Tibial artery (tissue), 4 donors: ENCODE measurements at places on chromosomes 3 and 15.

DNA sequence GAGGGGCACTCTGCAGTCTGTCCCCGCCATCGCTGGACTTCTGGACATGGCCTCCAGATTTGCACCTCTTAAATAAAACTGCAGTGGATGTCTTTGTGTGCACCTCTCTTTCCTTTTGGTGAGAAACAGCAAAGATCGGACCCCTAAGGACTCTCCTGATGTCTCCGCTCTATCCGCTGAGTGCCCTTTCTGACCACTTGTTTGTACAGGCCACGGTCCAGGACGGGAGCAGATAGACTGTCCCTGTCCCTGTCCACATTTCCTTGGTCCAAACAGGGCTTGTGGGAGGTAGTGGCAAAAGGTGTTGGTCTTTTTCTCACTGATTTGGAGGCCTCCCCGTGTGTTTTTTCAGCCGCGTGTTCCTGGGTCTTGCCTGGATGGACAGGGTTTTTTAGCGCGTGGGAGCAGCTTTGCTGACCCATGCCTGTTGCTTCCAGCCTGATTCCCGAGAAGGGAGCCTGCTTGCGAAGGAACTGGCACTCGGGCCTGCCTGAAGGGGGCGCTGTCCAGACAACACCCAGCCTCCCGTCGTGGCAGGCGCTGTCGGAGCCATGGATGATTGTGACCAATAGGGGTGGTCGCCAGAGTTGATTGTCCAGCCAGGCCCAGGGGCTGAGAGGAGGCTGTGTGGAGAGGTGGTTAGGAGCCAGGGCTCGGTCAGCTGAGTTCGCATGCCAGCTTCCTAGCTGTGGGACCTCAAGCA lies 13.2 kb upstream of the STAB1 start:
- DNase-seq: no peak

- DNase-seq: peak; percentile 82
Measured at GRCh38 chr3:9864200-9864927, 15.7 kb downstream of the CIDEC start.

DNA sequence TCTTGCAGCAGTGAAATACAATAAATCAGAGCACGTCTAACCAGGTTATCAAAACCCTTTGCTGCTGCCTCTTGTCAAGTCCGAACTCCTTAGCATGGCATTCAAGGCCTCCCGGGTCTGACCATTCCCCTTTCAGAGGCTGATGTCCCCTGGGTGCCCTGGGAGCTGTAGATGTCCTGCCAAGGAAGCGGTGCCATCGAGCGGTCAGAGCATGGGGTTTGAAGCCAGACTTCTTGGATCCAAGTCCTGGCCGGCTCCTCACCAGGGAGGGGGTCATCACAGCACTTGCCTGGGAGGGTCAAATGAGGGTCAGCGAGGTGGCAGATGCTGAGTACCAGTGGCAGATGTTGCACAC lies 496 bp downstream of the TF start:
- DNase-seq: no peak

DNA sequence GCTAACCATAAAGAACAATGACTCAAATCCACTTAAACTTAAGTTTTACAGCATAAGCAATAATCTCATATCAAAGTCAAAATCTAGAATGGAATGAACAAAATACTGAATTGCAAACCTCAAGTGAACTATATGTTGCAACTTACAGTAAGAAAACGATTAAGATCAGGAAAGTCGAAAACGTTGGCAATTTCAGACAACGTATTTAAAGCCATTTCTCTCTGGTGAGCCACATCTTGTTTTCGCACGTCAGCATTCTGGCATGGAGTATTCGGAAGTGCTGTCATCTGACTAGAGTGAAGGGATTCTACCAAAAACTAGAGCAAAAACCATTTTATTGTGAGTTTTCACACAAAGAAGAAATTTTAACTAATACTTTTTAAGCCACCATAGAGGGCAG lies 28.5 kb downstream of the ATR start:
- no peak for DNase-seq

- no peak for DNase-seq
Measured at GRCh38 chr3:196772897-196773296, 33.2 kb downstream of the PAK2 start.

- DNase-seq: no peak
Measured at GRCh38 chr3:183265834-183266417, 12.9 kb downstream of the B3GNT5 start.

- DNase-seq: no peak
Measured at GRCh38 chr3:127712881-127713771, 40.4 kb downstream of the ABTB1 start.

- DNase-seq: no peak
Measured at GRCh38 chr3:50599115-50599715, 12.4 kb downstream of the CISH start.

- DNase-seq: no peak
Measured at GRCh38 chr3:23114432-23114831, 88.7 kb upstream of the UBE2E2 start.

GRCh38 chr3:186275436-186275835 lies 86.6 kb downstream of the DGKG start:
- DNase-seq: no peak

DNA sequence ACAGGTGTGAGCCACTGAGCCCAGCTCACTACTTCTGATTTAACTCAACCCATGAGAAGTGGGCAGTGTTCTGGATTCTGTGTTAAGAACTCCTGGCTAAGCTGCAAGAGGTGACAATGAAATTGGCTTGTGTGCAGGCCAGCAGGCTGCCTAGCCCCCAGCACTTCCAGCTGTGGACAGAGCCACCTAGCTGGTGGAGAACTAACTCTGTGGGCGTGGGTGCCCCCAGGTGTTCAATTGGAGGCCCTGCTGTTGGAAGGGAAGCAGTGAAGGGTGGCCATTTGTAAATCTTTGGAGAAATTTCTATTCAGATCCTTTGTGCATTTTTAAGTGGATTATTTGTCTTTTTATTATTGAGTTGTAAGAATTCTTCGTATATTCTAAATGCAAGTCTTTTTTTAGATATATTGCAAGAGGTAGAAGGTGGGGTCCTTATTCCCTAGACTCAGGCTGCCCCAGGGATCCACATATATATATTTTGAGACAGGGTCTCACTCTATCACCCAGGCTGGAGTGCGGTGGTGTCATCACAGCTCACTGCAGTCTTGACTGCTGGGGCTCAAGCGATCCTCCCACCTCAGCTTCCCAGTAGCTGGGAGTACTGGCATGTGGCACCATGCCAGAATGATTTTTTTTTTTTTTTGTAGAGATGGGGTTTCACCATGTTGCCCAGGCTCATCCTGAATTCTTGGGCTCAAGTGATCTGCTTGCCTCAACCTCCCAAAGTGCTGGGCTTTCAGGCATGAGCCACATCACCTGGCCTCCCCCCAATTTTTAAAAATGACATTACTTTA lies 7.2 kb upstream of the SCAMP5 start:
- DNase-seq: no peak

DNA sequence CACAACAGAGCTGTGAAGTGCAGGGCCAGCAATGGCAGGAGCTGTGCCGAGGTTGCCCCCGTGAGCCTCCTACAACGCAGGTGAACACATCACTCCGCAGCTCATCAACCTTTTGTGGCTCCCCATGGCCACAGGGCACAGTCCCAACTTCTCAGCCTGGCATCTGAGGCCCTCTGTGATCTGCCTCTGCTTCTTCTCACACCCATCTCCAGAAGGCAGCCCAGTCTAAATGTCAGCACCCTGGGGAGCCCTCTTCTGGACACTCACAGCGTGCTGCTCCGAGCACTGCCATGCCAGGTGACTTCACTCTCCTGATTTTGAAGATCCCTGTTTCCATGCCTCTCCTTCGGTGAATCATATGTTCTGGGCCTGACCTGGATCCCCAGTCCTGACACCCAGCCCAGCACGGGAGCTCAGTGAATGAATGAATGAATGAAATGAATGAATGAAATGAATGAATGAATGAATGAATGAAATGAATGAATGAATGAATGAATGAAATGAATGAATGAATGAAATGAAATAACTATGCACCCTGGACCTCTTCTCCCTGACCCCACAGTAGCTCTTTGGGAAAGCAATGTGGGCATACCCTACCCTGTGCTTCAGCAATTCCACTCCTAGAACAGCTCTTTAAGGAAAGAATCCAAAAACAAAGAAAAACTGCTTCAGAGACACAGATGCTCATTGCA lies 17.9 kb upstream of the SKIC8 start:
- DNase-seq: no peak

DNA sequence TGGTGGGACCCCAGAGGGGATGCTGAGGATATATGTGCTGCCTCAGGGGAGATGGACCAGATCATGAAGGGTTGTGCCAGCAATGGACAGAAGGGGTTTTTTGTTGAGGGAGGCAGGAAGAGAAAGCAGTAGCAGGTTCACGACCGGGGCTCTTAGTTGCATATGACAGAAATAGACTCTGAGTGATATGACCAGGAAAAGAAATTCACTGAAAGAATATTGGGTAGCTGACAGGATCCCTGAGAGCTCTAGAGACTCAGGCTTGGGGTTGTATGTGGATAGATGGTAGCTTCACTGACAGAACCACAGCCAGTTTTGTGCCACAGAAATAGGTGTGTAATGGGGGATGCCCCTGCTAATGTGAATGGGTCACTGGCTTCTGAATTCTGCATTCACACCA lies 241.6 kb downstream of the ZNF621 start:
- DNase-seq: no peak

- no peak for DNase-seq
Measured at GRCh38 chr3:128703561-128703960, 22.4 kb upstream of the RAB7A start.

- peak; percentile 21 for DNase-seq
Measured at GRCh38 chr3:134251731-134252391, 1.2 kb upstream of the RYK start.

DNA sequence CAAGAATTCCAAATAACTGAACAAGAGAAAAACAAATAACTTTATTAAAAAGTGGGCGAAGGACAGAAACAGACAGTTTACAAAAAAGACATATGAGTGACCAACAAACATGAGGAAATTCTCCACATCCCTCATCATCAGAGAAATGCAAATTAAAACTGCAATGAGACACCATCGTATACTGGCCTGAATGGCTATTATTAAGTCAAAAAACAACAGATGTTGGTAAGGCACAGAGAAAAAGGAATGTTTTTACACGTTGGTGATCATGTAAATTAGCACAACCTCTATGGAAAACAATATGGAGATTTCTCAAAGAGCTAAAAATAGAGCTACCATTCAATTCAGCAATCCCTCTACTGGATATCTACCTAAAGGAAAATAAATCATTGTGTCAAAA lies 1260.4 kb upstream of the ALCAM start:
- no peak for DNase-seq

- no peak for DNase-seq
Measured at GRCh38 chr15:63226155-63226883, 36.9 kb downstream of the RAB8B start.

- no peak for DNase-seq
Measured at GRCh38 chr3:185699927-185700326, 113.8 kb downstream of the SENP2 start.

- no peak for DNase-seq
Measured at GRCh38 chr3:13972679-13973379, 93.0 kb upstream of the WNT7A start.

DNA sequence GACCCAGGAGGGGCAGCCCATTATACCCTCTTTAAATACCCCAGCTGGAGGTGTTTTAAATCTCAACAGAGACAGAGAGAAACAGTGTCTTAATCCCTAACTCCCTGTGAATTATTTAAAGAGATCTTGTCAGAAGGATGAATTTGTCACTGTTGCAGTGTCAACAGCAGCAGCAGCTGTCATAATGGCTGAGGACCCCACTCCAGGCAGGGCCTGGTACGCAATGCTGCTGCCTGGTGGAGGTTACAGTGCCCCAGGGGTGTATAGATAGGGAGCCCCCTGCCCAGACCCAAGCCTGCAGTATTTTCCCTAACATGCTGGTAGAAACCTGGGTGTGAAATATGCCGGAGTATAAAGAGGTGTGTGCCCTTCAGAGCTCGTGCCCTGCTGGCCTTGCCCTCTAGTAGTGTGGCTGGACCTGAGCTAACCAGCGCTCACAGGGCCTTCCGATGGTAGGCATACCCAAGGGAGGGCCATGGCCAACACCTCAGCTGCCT lies 143.0 kb downstream of the EPHB1 start:
- DNase-seq: no peak

DNA sequence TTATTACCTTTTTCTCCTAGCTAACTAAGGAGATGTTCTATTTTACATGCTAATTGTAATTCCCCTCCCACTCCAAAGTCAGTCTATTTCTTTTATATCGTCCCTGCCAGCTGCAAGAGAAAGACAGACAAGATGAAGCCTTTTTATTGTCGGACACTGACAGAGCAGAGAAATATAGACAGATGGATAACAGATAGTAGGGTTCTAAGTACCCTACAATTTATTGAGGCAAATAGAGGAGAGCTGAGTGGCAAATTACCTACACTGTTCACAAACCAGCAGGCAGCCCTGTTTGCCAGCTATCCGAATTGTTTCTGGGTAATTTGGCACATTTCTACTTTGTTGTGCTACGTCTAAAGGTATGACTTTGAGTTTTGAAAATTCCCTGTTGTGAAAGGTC lies 392.3 kb upstream of the ZNF717 start:
- DNase-seq: no peak

GRCh38 chr15:96115642-96116041 lies 214.9 kb upstream of the NR2F2 start:
- DNase-seq: no peak

- no peak for DNase-seq
Measured at GRCh38 chr15:45849136-45849535, 214.3 kb downstream of the SQOR start.

DNA sequence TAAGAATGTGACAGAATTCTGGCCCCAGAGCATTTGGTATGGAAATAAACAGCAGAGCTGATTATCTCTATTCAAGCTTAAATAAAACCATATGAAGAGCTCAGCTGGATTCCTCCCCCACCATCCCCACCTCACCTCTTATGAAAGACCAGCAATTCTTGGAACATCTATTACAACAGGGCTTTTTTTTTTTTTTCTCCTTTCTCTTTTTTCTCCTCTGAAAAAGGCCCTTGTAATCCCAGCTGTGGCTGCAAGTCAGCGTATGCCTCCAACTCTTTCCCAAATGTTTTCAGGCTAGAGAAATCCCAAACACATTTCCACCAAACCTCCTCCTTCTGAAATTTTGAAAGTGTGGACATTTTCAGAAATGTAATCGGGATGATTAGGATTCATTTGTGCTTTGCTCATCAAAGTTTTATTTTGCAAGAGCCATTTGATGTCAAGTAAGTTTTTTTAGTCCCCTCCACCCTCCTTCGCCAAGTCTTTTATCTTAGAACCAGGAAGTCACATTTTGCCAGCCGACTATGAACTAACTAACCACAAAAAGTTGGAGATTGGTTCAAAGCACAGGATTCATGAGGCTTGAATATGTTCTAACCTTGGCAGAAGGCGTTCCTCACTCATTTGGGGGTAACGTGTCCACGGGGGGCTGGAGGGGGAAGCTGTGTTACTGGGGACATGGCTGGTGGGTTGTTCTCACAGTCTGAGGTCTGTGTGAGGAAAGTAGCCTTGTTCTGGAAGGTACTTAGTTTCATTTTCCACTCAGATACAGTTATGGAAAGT lies 142.0 kb upstream of the PDZRN3 start:
- no peak for DNase-seq

- DNase-seq: no peak
Measured at GRCh38 chr3:20837676-20838302, 651.8 kb upstream of the SGO1 start.

DNA sequence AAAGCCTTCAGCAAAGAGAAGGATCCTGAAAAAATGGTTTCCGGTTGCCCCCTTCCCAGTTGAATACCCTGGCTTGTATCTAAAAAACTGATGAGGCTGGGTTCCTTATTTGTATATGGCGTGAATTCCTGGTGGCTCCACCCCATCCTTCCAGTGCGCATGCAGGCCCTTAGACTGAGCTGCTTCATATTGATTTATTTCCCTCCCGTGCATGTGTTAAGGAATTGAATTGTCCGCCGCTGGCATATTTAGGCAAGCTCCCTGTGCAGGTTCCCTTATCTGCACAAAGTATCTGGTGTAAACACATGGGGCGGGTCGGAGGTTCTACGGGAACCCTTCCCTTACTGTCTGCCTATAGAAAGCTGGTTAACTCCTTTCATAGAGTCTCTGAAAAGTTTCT lies 362.4 kb downstream of the FEZF2 start:
- DNase-seq: no peak
